ENCODE measurements at places on chromosomes 2 and 18.

- H3K36me3 ChIP-seq, result peaks cover 69% of the 10 kb centered on the region
- H3K27ac ChIP-seq, result peak overlapping the region; percentile 69
- peaks cover 26% of the 10 kb centered on the region for H3K4me1 ChIP-seq
- H3K27me3 ChIP-seq, result no peaks in the 10 kb centered on the region
- H3K4me3 ChIP-seq, result no peak overlapping the region
Measured at GRCh38 chr18:2723207-2723606, 67.7 kb downstream of the SMCHD1 start.

DNA sequence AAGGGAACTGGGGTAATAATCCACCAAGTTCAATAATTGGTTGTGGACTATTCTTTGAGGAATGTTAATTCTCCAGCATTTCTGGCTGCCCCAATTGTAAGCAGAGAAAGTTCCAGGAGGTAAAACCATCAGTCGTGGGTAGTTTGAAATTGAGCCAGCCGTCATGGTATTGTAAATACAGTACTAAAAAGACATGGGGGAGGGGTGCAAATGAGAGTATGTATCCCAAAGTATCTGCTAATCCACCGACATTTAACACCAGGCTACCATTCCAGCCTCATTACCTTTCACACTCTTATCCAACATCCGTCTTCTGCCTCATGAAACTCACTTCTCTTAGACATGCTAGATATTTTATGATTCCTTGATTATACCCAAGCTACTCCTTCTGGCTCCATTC is 507.9 kb downstream of the ERBB4 start:
- no peaks in the 10 kb centered on the region for H3K36me3 ChIP-seq
- no peaks in the 10 kb centered on the region for H3K4me1 ChIP-seq
- DNase-seq, result no peak
- H3K4me3 ChIP-seq, result no peak overlapping the region
- no peaks in the 10 kb centered on the region for H3K27me3 ChIP-seq

GRCh38 chr18:48639772-48640432 is 101.1 kb downstream of the CTIF start:
- peaks cover 9% of the 10 kb centered on the region for H3K27me3 ChIP-seq
- H3K4me3 ChIP-seq, result no peak overlapping the region
- no peaks in the 10 kb centered on the region for H3K4me1 ChIP-seq
- no peak overlapping the region for H3K27ac ChIP-seq
- no peak for DNase-seq

DNA sequence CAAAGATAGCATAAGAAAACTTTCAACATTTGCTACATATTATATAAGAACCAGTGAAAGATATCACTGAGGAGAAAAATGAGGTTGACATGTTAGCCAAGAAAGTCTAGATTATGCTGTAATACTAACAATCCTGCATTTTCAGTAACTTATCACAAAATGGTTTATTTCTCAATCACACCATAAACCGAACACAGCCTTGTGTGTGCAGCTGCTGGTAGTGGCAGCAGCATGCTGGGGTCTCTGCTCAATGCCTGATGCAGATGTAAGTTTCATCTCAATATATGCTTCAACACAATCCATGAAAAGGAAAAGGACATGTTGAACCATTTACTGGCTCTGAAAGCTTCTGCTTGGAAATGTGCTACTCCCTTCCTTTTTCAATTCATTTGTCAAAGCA is 376.3 kb downstream of the GPD2 start:
- no peaks in the 10 kb centered on the region for H3K27me3 ChIP-seq
- DNase-seq, result no peak
- no peaks in the 10 kb centered on the region for H3K36me3 ChIP-seq
- no peak overlapping the region for H3K27ac ChIP-seq
- H3K4me3 ChIP-seq, result no peak overlapping the region

- no peaks in the 10 kb centered on the region for H3K27me3 ChIP-seq
- DNase-seq, result no peak
- no peak overlapping the region for H3K4me3 ChIP-seq
- no peak overlapping the region for H3K27ac ChIP-seq
Measured at GRCh38 chr2:155308367-155309009, 610.0 kb downstream of the KCNJ3 start.

DNA sequence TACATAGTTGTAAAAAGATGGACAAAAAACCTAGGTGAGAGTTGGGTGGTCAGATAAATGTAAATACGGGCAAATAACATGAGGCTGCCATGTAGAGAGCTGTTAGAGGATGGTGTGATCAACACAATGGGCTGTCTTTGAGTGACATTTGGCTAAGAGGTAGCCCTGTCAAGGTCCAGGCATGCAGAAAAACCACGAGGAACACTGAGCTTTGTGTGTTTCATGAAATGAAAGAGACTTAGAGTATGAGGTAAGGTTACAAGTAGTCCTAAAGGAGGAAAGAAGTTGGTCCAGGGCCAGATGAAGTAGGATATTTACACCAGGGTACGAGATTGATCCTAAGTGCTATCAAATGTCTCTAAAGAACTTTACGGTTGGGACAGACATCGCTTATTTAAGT is 160.9 kb downstream of the RDH14 start:
- no peak overlapping the region for H3K4me3 ChIP-seq
- no peaks in the 10 kb centered on the region for H3K4me1 ChIP-seq
- H3K27me3 ChIP-seq, result no peaks in the 10 kb centered on the region
- H3K27ac ChIP-seq, result no peak overlapping the region
- no peak for DNase-seq
- H3K36me3 ChIP-seq, result no peaks in the 10 kb centered on the region

DNA sequence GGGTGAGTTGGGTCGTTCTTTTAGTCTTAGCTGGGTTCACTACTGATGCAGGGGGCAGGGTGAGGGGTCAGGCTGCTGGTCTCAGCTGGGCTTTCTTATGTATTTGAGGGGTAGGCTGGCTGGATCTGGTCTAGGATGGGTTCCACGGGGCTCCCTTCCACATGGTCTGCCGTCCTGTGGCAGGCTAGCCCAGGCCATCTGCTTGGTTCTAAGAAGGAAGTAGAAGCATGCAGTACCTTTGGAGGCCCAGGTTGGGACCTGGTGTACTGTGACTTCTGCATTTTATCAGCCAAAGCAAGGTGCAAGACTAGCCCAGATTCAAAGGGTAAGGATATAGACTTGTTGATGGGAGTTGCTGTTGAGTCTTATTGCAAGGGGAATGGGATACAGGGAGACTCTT is 35.5 kb upstream of the MGAT5 start:
- no peaks in the 10 kb centered on the region for H3K27me3 ChIP-seq
- H3K4me3 ChIP-seq, result peak overlapping the region; percentile 13
- H3K27ac ChIP-seq, result peak overlapping the region; percentile 2
- H3K36me3 ChIP-seq, result peaks cover 7% of the 10 kb centered on the region

- H3K36me3 ChIP-seq, result no peaks in the 10 kb centered on the region
- no peaks in the 10 kb centered on the region for H3K4me1 ChIP-seq
Measured at GRCh38 chr2:159177357-159177756, 109.1 kb downstream of the WDSUB1 start.

GRCh38 chr2:112973156-112973555 is 4.7 kb upstream of the IL36G start:
- peaks cover 11% of the 10 kb centered on the region for H3K4me1 ChIP-seq
- no peak overlapping the region for H3K4me3 ChIP-seq
- peaks cover 34% of the 10 kb centered on the region for H3K27me3 ChIP-seq

DNA sequence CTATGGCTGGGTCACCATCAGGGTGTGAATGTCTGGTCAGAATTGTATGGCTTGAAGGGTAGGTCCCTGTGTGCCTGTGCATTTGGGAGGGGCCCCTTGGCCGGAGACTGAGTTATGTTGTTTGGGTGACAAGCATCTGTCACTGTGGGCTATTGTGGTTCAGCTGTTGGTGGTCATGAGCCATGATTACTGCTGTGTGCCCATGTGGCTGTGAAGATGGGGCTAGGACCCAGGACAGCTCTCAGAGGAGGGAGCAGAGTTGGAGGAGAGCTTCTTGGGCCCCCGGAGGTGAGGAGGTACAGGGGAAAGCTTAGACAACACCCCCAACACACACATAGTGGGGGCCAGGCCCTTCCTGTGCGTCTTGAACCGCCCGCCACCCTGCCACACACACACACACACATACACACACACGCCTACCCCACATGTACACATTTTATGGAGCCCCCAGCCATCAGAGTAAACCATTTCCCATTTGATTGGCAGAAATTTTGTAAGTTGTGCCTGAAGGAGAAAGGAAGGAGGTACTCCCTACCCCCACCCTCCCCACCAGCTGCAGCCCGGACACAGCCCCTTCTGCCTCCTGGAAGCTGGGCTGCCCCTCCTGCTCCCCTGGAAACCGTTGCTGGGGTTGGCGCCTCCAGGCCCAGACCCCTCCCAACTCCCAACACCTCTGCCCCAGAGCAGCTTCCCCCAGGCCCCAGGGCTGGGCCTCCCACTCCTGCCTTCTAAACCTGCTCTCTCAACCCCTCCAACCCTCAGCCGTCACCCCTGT is 2.0 kb downstream of the GAREM2 start:
- peaks cover 96% of the 10 kb centered on the region for H3K27me3 ChIP-seq
- H3K4me3 ChIP-seq, result peak overlapping the region; percentile 8
- peaks cover 3% of the 10 kb centered on the region for H3K36me3 ChIP-seq
- peaks cover 17% of the 10 kb centered on the region for H3K4me1 ChIP-seq

- H3K4me1 ChIP-seq, result peaks cover 49% of the 10 kb centered on the region
- no peak for DNase-seq
- H3K36me3 ChIP-seq, result peaks cover 3% of the 10 kb centered on the region
- H3K27me3 ChIP-seq, result peaks cover 100% of the 10 kb centered on the region
Measured at GRCh38 chr2:172096626-172097547, 5.8 kb downstream of the DLX2 start.

DNA sequence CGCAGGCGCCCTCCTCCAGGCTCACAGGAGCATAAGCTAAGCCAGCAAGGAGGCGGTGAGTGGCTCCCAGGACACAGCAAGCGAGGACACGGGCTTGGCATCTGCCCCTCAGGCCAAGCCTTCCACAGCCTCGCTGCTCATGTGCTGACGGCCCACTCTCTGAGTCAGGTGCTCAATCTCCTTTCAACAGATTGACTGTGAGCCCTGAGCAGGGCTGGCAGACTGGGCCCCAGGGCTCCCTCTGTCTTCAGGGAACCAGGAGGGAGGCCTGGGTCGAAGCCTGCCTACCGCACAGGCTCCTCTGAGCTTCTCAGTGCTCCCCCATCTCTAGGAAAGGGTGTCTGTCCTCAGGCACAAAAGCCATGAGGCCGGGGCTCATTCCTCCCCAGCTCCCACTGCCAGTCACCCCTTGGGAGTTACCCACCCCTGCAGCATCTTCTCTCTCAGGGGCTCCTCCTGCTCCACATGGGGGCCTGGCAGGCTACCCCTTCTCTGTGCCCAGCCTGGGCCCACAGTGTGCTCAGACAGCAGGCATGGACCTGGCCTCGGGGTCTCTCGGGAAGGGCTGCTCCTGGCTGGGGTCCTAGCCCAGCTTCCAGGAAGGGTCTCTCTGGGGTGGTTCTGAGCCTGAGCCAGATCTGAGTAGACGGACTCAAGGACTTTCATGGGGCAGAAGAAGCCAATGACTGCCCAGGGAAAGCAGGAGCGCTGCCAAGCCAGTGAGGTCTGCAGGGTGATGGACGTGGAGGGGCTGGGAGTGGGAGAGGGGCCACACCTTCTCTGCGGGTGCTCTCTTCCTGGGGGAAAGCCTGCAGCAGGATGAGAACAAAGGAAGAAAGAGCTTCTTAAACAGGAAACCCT is 138.0 kb upstream of the GPC1 start:
- no peaks in the 10 kb centered on the region for H3K36me3 ChIP-seq
- no peaks in the 10 kb centered on the region for H3K4me1 ChIP-seq
- H3K27me3 ChIP-seq, result peaks cover 3% of the 10 kb centered on the region
- no peak overlapping the region for H3K4me3 ChIP-seq

DNA sequence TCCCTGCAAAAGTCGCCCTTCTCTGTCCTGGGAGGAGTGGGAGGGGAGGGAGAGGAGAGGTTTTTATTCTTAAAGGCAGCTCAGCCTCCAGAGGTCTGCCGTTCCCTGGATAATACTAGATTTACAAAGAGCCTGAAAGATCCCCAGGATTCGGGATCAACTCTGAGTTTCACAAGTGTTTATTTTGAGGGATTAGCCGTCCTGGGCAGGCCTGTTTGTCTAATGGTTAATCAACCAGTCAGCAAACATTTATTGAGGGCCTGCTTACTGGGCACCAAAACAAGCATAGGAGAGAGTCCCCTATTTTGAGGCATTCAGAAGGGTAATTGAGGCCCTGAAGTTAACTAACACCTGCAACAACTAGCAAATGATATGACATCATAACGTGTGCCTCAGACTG is 152.6 kb upstream of the SLC1A4 start:
- no peak for DNase-seq
- H3K27me3 ChIP-seq, result peaks cover 17% of the 10 kb centered on the region
- H3K4me3 ChIP-seq, result no peak overlapping the region
- no peak overlapping the region for H3K27ac ChIP-seq

DNA sequence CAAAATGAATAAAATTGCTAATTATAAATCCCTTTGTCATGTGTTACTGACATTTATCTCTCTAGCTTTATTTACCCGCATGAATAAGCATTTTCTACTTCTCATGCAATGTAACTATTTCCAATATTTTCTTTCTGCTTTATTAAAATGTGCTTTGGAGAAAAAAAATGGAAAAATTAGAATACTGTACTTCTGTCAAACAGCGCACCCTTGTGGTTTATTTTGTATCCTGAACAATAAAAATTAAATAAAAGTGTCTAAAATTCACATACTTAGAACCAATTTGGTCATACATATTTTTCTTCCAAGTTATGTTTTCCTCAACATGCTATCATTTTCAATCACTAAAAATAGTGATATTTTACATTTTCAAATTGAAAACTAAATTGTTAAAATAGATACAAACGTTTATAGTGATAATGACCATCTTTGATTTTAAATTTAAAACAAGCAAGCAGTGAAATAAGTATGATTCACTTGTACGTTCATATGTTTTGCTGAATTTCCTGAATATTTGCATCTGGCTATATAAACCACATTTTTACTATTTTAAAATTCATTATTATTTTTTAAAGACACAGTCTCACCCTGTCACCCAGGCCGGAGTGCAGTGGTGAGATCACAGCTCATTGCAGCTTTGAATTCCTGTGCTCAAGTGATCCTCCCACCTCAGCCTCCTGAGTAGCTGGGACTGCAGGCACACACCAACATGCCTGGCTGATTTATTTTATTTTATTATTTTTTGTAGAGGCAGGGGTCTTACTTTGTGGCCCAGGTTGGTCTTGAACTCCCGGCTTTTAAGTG is 95.9 kb upstream of the GRB14 start:
- H3K4me3 ChIP-seq, result no peak overlapping the region
- no peak for DNase-seq
- H3K27ac ChIP-seq, result no peak overlapping the region
- no peaks in the 10 kb centered on the region for H3K4me1 ChIP-seq
- H3K36me3 ChIP-seq, result no peaks in the 10 kb centered on the region
- no peaks in the 10 kb centered on the region for H3K27me3 ChIP-seq

GRCh38 chr2:30225131-30225762 is 6.1 kb upstream of the LBH start:
- no peaks in the 10 kb centered on the region for H3K36me3 ChIP-seq
- peak; percentile 71 for DNase-seq
- peak overlapping the region; percentile 80 for H3K4me3 ChIP-seq
- peaks cover 66% of the 10 kb centered on the region for H3K4me1 ChIP-seq
- H3K27me3 ChIP-seq, result peaks cover 14% of the 10 kb centered on the region

- no peaks in the 10 kb centered on the region for H3K4me1 ChIP-seq
- H3K36me3 ChIP-seq, result peaks cover 1% of the 10 kb centered on the region
- no peak overlapping the region for H3K27ac ChIP-seq
Measured at GRCh38 chr2:135182601-135183000, 130.5 kb downstream of the RAB3GAP1 start.

- H3K27ac ChIP-seq, result no peak overlapping the region
- H3K4me3 ChIP-seq, result no peak overlapping the region
- no peaks in the 10 kb centered on the region for H3K36me3 ChIP-seq
- no peak for DNase-seq
- no peaks in the 10 kb centered on the region for H3K27me3 ChIP-seq
- no peaks in the 10 kb centered on the region for H3K4me1 ChIP-seq
Measured at GRCh38 chr2:145059914-145060313, 540.0 kb upstream of the ZEB2 start.

Measured in activated naive CD4-positive, alpha-beta T cell treated with anti-CD3 and anti-CD28 coated beads, Interleukin-2, amount 10 ng/mL, durations not matched to agents 7 days and 5 days (primary cell).